ENCODE measurements at places on chromosomes 16 and 17.
A peak's percentile ranks its signal among the peaks of the same experiment; 100 is the strongest.

DNA sequence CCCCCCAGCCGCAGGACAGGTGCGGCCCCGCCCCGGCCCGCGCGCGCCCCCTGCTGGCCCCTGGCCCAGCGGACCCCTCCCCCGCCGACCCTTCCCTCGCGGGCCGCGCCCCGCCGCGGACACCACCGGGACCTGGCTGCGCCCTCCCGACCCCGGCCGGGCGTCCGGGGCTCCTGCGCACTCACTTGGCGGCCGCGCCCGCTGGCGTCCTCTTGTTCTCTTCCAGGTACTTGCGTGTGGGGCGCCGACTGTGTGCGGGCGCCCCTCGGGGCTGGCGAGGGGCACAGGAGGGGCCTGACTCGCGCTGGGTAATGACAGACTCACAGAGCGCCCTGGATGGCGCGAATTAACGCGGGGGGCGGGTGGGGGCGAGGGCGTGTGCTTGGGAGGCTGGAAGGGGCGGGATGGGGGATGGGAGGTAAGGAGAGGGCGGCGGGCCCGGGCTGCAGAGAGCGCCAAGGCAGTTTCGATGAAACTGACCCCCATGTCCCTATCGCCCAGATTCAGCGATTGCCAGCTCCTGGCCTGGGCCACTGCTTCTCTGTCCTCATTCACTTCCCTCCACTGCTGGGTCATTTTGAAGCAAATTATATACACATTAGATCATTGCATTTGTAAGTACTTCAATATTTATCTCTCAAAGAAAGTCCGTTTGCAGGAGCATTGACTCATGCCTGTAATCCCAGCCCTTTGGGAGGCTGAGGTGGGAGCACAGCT is 445 bp upstream of the DBNDD1 start:
- DNase-seq = no peak

- no peak for DNase-seq
Measured at GRCh38 chr16:25709213-25709612, 17.5 kb downstream of the HS3ST4 start.

- no peak for DNase-seq
Measured at GRCh38 chr17:19016297-19016696, 11.7 kb upstream of the FAM83G start.

- DNase-seq = no peak
Measured at GRCh38 chr16:70253291-70254106, 1.8 kb upstream of the EXOSC6 start.

DNA sequence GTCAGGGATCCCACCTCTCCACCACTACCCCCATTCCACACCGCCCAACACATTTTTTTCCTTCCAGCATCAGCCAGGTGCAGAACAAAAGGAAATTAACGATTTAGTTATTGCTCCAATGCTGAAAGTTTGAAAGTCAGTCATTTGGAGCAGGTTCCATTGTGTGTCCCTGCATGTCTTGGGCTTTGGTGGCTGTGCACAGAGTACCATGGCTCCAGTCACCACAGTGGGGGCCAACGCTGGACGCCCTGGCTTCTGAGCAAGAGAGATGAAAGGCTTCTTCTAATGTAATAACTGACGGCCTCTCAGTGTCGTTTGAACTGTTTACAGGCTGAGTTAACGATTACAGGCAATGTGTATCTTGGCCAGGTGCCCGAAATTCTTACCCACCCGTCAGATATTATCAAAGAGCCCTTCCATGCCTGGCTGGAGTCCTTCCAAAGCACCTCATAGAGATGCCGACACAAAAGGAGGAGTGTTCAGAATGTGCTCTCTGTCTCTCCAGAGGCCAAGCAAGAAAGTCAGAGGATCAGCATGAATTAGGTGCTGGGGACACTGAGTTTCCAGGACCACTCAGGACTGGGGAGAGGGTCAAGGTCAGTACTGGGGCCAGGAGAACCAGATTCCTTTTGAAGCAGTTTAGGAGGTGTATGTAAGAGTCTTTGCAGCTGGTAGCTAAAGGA is 25.9 kb downstream of the RNF43 start:
- no peak for DNase-seq

DNA sequence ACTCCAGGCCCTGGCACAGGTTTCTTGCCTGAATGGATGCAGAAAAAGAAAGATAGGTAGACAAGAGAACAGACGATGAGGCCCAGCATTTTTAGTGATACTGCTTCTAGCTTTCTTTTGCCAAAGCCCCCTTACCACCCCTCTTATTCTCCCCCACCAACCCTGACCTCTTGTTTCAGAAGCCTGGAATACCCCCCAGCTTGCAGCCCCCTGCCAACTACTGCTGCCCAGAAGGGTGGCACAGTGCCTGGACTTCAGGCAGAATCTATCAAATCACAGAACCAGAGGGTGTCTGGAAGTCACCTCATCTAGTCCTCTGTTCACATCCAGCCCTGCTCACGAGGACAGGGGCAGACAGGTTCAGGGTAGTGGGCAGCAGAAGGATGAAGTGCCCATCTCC is 35.6 kb downstream of the NEUROD2 start:
- no peak for DNase-seq

GRCh38 chr17:56274491-56274890 is 121.2 kb downstream of the ANKFN1 start:
- no peak for DNase-seq

DNA sequence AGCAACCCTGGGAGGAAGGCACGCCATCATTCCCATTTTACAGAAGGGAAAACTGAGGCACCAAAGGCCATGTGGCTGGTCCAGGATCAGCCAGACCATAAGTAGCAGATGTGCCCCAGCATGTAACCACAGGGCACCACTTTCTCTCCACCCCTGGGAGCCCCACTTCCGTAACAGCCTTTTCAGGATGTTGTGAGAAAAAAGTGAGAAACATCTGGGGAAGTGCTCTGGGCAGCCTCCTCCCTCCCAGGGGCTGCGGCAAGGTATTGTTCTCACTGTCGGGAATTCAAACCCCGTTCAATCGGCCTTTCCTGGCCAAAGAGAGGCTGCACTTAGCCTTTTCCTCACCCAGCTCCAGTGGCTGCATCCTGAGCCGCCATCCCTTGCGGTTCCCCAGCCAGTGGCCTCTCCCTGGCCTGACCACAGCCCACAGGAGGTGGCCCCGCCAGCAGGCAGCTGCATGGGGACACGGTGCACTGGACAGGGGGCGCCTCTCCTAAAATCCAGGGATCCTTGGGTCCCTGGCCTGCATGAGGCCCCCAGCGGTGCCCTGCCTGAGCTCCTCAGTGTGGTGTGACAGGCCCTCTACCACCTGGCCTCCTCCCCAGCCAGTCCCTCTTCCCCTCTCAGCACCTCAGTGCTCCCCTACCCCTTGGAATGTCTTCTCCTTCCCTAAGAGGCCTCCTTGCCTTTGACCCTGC is 5.7 kb upstream of the CDH5 start:
- DNase-seq = no peak

- no peak for DNase-seq
Measured at GRCh38 chr17:76417499-76418143, 33.2 kb downstream of the SPHK1 start.

DNA sequence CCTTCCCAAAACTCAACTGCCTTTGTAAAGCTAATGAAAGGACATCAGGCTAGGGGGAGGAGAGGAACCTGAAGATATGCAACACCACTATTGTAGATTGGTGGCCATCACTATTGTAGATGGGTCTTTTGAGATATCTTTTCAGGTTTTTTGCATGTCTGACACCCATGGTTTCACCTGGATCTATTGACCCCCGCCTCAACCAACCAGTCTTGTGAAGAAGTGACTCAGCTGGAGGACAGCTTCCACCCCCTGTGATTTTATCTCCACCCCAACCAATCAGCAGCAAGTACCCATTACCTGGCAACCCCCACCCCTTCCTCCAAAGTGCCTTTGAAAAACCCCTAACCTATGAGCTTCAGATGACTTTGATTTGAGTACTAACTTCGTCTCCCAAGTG is 382.6 kb upstream of the GOT2 start:
- no peak for DNase-seq

- peak; percentile 9 for DNase-seq
Measured at GRCh38 chr17:40025991-40026815, 11.0 kb downstream of the CSF3 start.

DNA sequence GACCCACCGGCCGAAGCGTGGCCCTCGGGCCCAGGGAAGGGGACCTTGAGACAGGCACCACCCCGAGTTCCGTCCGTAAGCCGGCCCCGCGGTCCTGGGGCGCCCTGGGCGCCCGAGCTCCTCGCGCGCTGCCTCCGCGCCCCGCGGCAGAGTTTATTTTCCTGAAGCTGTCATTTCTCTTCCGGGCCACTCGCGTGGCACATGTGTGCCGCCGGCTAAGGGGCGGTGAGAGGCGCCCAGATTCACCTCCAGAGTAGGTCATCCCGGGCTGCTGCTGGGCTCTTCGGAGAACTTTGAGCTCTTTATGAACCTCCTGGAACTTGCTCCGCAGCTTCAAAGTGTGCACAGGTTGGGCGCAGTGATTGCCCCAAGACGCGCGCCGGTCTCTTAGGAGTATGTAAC is 489 bp downstream of the ZC3H18 start:
- no peak for DNase-seq

DNA sequence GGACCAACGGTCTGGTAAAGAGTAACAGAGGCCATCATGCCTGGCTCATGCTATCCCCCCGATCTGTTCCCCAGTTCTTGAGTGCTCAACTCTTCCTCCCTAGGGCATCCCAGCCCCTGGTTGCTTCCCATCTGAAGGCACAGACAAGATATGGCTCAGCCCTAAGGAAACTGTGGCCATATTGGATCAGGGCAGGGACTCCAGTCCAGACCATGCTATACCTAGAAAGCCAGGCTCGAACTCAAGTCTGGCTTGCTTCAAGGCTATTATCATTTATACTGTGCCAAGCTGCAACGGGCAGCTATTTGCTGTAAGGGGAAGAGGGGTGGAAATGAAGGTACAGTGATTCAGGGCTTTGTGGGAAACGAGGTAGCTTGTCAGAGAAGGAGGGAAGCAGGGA is 2.8 kb downstream of the UBTF start:
- no peak for DNase-seq

DNA sequence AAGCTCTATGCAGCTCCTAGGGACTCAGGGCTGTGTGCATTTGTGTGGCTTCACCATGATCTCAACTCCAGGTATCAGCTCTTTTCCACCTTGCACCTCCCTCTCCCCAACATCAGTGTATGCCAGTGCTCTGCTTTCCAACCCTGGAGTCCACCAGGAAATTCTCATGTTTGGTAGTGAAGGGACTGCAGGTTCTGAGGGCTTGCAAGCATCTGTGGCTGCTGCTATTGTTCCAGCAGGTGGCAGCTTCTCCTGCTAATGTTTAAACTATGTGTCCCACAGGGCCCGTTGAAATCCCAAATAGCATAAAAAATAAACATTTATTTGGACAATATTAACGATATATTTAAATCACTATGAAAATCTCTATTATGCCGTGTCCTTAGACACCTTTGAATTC is 82.0 kb downstream of the RGS9 start:
- DNase-seq = no peak

GRCh38 chr16:23999663-24000062 is 163.9 kb downstream of the PRKCB start:
- DNase-seq = no peak

GRCh38 chr16:4410335-4411075 is 5.9 kb downstream of the CORO7 start:
- DNase-seq = no peak

- peak; percentile 34 for DNase-seq
Measured at GRCh38 chr17:64780096-64781013, 118.2 kb upstream of the SMURF2 start.

DNA sequence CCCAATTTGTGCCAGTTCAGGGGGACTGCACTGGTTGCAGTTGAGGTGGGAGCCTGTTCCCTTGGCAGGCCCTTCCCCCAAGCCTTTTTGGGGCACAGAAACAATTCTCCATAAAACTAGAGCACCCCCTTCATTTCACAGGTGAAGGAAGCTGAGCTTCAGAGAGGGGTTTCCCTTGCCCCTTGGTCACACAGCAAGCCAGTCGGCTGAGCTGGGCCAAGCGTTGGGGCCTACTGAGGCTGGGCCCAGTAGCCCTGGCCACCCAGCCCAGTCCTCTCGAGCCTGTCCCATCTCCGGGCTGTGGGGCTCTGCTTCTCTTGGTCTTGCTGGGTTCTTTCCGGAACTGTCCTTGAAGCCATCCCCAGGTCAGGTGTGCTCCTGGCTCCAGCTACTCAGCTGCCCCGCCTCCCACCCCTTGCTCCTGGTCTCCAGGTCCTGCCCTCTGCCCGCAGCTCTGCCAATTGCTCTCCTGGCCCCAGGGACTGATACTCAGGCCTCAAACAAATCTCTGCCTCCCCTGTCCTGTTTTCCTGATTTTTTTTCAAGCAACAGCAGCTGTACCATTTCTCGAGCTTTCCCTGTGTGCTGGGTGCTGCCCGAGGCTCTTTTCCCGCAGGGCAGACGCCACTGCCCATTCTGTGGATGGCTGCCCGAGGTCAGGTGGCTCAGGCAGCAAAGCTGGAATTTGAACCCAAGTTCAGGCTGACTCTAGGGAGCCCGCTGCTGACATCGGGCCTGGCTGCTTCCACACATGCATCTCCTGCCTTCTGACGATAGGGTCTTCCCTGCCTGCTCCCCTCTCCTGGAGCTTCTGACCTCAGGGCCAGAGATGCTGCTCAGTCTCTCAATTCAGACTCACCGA is 87.4 kb upstream of the NKD1 start:
- DNase-seq = no peak

DNA sequence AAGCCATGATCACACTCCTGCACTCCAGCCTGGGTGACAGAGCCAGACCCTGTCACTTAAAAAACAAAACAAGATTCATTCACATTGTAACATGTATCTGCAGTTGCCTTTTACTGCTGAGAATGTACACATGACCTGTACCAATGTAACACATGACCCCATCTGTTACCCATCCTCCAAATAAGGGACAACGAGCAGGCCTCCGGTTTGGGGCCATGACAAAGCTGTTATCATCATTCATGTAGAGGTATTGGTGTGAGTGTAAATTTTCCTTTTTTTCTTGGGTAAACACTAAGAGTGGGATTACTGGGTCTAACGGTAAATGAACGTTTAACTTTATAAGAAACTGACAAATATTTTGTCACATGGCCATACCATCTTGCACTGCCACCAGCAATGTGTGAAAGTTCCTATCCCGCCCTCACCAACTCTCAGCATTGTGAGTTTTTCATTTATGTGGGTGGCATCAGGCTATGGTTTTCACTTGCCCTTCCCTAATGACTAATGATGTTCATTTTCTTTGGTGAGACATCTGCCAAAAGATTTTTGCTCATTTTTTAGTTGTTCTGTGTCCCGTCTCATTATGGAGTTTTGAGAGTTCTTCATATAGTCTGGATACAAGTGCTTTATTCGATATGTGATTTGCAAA is 145.5 kb downstream of the C16orf78 start:
- no peak for DNase-seq

GRCh38 chr16:17345043-17345442 is 125.7 kb downstream of the XYLT1 start:
- DNase-seq = no peak
